ENCODE measurements at places on chromosomes 3 and 15.

DNA sequence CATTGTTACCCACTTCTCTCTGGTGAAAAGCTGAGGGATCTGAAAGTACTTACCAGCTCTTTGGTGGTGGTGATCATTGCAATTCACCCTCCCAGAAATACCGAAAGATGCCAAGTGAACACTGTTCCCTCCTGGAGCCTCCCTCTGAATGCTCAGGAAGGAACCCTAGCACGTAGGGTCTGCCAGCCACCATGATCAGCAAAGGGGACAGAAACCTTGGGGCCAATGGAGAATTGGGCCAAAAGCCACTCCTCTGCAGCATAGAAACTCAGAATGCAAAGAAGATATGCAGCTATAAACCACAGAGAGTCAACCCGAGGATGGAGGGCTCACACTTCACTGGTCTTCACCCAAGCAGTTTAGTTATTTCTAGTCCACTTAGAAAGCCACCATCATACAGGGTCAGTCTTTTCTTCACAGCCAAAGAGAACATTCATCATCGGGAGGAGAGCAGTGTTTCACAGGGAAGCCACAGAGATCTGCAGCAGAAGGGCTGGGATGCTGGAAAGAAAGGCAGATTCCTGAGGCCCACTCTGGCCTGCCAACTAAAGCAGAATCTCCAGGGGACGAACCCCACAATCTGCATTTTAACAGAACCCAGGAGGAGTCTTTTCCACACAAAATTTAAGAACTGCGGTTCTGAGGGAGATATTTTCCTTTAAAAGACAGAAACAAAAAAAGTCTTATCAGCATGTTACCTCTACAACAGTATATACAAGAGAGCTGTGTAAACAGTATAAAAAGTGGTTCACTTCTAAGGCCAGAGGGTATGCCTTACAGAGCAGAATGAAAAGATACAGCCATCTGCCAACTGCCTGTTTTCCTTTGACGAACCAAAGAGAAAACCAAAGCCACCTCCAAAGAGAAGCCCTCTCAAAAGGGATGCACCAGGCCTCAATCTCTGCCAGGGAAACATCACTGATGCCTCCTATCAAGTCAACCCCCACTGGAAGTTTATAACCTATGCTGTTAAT, 11.3 kb downstream of the TBC1D2B start:
- DNase-seq: peak; percentile 60

GRCh38 chr3:73733746-73734145, 109.0 kb upstream of the PDZRN3 start:
- DNase-seq: no peak

GRCh38 chr3:113812854-113813253, 25.7 kb upstream of the GRAMD1C start:
- no peak for DNase-seq

GRCh38 chr15:72034859-72035650, 82.9 kb downstream of the MYO9A start:
- DNase-seq: no peak

DNA sequence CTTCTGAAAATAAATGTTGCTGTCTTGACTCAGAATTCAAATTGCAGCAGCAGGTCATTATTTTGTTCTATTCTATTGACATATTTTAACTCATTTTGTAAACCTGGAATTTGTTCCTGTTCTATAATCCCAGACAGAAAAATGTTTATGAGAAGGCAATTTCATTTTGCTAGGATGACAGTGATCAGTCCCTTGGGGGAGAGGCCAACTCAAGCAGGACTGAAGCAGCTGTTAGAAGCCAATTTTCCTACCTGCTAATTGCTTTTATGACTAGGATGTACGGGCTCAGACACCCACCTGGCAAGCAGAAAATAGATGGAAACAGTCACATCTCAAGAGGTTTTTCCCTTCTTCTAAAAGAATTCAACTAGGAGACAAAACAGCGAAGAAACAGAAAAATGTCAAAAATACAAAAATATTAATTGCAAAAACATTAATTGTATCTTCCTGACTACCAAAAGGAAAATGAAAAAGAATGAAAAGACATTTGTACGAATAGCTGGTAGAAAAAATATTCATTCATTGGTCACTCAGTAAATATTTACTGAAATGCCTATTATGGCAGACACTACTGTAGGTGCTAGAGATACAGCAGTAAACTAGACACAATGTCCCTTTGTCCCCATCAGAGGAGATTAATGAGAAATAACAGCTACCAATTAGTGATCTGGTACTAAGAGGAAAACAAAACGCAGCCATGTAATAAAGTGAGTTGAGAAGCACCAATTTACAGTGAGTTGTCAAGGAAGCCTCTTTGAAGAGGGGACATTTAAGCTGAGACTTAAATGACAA, 73.5 kb downstream of the PEAK1 start:
- DNase-seq: no peak

- DNase-seq: no peak
Observed at GRCh38 chr3:151863611-151864010, 9.8 kb upstream of the SUCNR1 start.

- DNase-seq: no peak
Observed at GRCh38 chr15:51414256-51414860, 72.9 kb downstream of the GLDN start.

DNA sequence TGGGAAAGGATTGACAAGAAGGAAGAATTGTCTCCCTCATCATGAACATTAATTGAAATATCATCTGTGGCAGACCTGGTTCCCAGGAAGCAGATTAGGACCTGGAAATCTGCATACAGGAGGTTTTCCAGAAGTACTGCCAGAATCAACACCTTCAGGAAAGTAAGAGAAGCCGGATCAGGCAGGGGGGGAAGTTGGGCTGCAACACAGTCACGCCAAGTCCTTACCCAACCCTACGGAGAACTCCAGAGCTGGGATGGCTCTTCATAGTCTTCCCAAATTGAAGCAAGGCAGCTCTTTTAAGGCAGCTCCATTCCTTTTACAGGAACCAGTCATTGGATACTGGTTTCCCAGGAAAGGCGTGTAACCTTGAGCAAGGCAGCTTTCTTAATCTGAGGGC, 35.2 kb upstream of the BFSP2 start:
- DNase-seq: no peak

DNA sequence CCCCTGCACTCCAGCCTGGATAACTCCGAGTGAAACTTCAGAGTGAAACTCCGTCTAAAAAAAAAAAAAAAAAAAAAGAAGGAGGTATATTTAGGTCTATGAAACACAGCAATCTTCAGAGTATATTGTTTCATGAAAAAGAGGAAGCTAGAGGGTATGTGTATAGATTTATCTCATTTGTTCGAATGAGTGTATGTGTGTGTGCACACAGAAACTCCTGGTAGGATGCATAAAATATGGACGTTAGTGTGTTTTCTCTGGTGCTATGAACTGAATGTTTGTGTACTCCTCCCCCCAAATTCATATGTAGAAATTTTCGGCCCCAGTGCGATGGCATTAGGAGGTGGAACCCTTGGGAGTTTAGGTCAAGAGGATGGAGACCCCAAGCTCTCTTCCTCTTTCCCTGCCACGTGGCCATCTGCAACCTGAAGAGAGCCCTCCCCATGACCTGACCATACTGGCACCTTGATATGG, 98.6 kb upstream of the KLF13 start:
- DNase-seq: no peak

GRCh38 chr15:25793354-25794050, 69.6 kb downstream of the ATP10A start:
- no peak for DNase-seq

- no peak for DNase-seq
Observed at GRCh38 chr3:25097023-25097422, 331.0 kb upstream of the RARB start.

- DNase-seq: no peak
Observed at GRCh38 chr3:16866571-16866970, 18.2 kb upstream of the PLCL2 start.

GRCh38 chr3:140586311-140586710, 91.6 kb upstream of the TRIM42 start:
- no peak for DNase-seq
